ENCODE measurements at places on chromosomes 7 and 10.

DNA sequence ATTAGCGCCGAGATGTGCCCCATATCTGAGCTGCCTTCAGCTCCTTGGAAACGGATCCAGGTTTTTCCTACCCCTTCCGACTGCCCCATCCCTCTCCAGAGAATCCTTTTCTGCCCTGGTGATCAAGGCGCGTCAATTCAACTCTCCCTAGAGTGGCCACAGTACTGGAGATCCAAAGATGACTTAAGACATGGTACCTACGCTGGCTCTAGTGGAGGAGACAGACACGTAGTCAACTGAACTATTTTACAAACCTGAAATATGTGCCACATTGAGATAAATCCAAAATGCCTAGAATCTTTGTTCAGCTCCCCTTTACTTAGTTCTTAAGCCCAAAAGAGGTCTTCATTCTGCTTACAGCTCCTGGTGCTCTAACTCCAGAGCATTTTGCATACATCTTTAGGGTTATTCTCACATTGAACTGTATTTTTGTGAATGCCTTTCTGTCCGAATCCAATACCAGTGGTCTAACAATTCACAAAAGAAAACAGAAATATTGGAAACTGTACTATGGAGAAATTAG, 444 bp upstream of the TNPO3 start:
- DNase-seq, result no peak

GRCh38 chr7:71517940-71518699, 386.2 kb downstream of the GALNT17 start:
- DNase-seq, result no peak

GRCh38 chr7:73851410-73852338, 9.3 kb upstream of the TMEM270 start:
- no peak for DNase-seq

- DNase-seq, result no peak
These were observed 39.7 kb upstream of the NMT2 start for GRCh38 chr10:15208221-15208620.

DNA sequence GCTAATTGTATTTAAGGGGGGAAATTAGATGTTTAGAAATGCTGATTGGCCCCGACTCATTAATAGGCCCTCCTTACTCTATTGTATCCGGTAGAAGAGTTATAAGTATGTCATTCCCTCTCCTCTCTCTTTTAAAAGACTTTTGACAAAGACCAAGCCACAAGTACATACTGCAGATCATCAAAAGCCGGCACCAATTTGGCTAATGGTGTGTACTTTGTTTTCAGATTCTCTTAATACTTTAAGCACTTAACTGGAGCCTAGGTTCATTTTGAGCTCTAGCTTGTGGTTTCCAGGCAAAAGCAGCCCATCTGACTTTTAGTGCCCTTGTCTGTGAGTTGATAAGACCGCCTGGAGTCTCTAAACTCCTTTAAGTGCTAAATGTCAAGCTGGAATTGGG, 210.0 kb upstream of the LYZL1 start:
- DNase-seq, result no peak

DNA sequence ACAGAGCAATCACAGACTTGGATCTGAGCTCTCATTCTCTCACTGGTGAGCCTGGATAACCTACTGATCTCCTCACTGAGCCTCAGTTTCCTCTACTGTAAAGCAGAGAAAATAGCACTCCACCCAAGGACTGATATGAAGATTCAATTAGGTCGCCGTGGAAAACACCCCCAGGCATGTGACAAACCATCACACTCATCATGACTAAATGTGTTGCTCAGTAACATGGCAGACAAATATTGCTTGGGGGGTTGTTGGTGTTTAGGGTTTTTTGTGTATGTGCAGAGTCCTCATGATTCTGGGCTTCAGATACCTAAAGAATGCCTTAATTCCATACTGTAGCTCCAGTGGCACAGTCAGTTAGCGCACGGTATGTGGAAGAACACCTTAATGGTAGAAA, 122.1 kb upstream of the TCF7L2 start:
- no peak for DNase-seq

- no peak for DNase-seq
These were observed 35.5 kb upstream of the KCNMA1 start for GRCh38 chr10:77673101-77673500.

DNA sequence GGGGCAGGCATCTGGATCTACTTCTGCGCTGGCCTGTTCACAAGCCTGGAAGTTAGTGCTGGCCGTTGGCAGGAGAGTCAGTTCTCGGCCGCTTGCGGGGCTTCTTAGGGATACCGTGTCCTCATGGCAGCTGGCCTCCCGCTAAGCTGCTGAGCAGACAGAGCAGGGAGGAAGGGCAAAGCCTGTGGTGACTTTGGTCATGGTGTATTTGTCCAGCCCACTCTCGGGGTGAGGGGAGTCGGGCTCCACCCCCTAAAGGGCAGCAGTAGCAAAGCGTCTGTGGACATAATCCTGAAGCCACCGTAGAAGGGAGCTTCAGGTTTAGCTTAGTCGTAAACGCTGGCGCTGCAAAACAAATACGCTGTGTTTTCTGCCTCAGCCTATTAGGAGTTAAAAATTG, 12.2 kb downstream of the UBE3C start:
- DNase-seq, result no peak

GRCh38 chr7:11750191-11750590, 81.8 kb downstream of the THSD7A start:
- no peak for DNase-seq

DNA sequence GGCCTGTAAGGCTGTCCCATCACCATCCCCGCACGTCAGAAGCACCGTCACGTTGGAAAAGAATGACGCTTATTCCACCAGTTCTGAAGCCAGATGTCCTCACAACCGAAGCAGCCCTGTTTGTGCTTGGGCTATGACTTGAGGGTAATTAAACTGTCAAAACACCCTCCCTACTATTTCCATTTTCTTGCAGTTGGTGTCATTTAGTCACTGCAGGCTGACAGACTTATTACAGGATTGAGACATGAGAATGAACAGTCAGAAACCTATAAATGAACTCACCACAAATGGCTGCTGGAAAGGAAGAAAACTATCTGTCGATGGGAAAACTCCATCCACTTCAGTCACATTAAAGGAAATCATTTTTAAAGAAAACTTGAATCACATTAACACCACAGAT, 85.3 kb downstream of the VOPP1 start:
- DNase-seq, result no peak

DNA sequence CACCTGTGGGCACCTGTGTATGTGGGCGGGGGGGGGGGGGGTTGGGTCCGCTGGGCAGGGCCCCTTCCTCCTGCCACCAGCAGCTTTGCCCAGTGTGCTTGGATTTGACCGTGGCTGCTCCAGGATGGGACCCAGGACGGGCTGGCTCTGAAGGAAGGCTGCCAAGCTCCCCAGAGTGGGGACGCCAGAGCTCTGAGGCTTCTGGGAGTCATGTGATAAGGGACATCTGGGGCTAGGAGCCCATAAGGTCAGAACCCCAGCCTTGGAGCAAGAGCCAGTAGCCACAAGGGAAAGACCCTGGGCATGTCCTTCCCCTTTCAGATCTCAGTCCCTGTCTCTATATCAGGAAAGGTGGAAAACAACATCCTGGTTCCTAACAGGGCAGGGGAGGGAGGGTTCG, 21.8 kb upstream of the AMZ1 start:
- no peak for DNase-seq

GRCh38 chr7:148212731-148213130, 377.8 kb upstream of the C7orf33 start:
- DNase-seq, result no peak

DNA sequence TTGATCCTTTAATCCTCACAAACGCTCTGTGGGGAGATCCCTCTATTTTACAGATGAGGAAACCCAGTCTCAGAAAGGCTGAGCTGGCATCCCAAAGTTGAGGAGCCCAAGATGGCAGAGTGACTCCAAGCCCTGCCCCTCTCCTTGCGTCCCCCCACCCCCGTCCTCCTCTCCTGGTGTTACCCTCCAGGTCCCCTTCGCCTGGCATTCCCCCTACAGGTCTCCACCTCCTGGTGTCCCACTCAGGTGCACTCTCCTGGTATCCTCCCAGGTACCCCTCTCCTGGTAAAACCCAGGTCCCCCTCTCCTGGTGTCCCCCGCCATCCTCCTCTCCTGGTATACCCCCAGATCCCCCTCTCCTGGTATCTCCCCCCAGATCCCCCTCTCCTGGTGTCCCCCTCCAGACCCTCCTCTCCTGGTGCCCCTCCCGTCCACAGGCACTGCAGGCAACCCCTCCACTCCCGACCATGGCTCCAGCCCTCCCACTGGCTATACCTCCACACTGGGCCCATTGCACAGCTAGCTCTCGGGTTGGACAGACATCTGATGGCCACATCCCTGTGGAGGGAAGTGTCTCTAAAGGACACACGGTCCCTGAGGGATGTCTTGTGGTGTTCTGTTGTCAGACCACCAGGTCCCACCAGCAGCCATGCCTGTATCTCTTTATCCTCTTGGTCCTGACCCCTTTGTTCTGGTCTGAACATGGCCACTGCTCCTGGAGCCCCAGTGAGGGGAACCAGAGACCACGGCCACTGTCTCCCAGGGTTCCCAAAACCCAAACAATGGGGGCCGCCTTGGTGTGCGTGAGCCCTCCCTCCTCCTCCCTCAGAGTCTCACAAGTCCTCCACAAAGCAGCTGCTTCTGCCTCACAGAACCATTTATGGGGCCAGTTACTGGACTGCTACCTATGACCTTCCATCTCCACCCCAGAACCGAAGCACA, 37.2 kb downstream of the CALML3 start:
- DNase-seq, result no peak

GRCh38 chr7:128827248-128827958, 2.8 kb upstream of the FLNC start:
- no peak for DNase-seq

DNA sequence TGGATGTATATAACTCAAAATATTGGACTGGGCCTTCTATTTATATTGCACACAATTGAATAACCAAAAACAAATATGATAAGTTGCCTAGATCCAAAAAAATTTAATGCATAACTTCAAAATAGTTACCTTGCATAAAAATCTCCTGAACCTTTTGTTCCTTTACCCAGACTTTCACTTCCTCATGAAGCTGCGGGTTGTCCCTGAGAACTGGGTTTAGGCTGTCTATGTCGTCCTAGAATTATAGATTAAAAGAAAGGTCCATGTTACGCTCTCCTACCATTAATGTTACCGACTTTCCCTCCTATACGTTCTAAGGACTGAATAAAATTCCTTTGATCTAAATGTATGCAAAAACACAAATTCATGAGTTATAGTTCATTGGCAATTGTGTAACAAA, 86.6 kb downstream of the NRBF2 start:
- no peak for DNase-seq

GRCh38 chr10:122648599-122649428, 50.8 kb downstream of the C10orf120 start:
- DNase-seq, result no peak

GRCh38 chr7:52639126-52639525, 396.3 kb upstream of the POM121L12 start:
- DNase-seq, result no peak

- DNase-seq, result no peak
These were observed 581 bp downstream of the PTPRZ1 start for GRCh38 chr7:121873289-121874194.

- DNase-seq, result no peak
These were observed 139.2 kb upstream of the RET start for GRCh38 chr10:42937649-42938180.

GRCh38 chr10:115093776-115094408, 727 bp downstream of the ATRNL1 start:
- DNase-seq, result no peak

DNA sequence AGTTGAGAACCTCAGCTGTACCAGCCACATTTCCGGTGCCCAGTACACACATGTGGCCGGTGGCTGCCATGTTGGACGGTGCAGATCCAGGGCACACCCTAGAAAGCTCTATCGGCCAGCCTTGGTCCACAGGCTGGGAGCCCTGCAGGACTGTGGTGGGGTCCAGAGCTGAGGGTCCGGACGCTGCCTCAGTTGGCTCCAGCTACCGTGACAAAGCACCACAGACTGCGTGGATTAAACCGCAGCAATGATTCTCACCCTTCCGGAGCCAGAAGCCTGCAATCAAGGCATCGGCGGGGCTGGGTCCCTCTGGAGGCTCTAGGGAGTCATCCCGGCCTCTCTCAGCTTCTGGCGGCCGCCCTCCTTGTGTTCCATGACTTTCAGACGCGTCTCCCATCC, 50.1 kb downstream of the PDGFA start:
- no peak for DNase-seq

DNA sequence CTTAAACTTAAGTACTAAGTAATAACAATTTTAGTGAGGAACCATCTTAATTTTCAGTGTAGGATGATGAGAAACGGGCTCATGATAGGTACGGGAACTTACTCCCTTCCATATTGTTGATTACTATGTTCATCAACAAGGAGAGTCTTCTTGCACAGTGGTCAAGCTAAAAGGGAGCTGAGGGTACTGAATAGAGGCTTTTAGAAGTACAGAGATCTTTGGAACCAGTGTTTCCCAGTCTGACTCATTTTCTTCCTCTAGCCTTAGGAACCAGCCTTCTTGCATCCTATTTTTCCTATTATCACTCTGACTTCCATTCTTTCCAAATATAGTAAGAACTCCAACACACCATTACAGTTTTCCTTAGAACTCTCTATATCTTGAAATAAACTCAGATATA, 17.6 kb upstream of the SEMA3D start:
- DNase-seq, result no peak

- no peak for DNase-seq
These were observed 6.0 kb downstream of the CLDN15 start for GRCh38 chr7:101231644-101232043.

GRCh38 chr7:129146237-129146979, 1.9 kb downstream of the TSPAN33 start:
- DNase-seq, result no peak

- DNase-seq, result no peak
These were observed 2.3 kb downstream of the IGF2BP3 start for GRCh38 chr7:23467806-23468525.

DNA sequence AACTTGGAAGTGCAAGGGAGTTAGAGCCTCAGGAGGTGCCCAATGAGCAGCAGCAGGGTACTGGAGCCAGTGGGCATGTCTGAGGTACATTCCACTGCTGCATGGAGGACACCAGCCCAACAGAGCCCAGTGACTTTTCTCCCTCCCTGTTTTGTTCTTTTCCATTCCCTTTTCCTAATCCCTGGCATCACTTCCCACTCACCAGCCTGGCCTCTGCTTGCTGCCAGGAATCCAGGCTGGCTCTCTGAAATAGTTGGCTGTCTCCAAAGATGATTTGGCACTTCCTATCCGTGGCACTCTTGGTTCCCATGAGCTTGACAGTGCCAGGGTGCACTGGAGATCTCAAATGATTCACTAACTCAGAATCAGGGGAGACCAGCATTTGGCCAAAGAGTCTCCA, 97.7 kb upstream of the ZPBP start:
- no peak for DNase-seq

- DNase-seq, result no peak
These were observed 77.4 kb downstream of the LRMDA start for GRCh38 chr10:75508814-75509306.

- no peak for DNase-seq
These were observed 88.4 kb upstream of the SMNDC1 start for GRCh38 chr10:110392868-110393740.

All from activated naive CD4-positive, alpha-beta T cell (primary cell).